ENCODE measurements at places on chromosomes 2 and 18.

DNA sequence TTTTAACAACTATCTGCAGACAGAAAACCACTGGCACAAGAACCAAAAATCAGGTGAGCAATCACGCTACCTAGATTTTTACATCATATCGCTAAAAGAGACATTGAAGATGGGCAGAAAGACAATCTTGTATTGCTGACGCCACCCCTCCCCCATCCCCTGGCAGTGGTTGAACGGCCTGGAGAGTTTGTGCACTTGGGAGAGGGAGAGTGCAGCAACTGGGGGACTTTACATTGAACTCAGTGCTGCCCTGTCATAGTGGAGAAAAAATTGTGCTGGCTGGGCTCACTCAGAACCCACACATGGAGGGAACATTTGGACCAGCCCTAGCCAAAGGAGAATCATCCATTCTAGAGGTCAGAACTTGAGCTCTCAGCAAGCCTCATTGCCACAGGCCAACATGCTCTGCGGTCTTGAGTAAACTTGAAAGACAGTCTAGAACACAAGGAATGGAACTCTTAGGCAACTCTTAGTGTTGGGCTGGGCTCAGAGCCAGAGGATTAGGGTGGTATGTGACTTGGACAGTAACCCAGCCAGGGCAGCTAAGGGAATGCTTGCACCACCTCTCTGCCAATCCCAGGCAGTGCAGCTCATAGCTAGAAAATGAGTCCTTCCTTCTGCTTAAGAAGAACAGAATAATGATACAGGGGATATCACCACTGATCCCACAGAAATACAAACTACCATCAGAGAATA lies 220.0 kb upstream of the CYP26B1 start:
- DNase-seq: no peak

DNA sequence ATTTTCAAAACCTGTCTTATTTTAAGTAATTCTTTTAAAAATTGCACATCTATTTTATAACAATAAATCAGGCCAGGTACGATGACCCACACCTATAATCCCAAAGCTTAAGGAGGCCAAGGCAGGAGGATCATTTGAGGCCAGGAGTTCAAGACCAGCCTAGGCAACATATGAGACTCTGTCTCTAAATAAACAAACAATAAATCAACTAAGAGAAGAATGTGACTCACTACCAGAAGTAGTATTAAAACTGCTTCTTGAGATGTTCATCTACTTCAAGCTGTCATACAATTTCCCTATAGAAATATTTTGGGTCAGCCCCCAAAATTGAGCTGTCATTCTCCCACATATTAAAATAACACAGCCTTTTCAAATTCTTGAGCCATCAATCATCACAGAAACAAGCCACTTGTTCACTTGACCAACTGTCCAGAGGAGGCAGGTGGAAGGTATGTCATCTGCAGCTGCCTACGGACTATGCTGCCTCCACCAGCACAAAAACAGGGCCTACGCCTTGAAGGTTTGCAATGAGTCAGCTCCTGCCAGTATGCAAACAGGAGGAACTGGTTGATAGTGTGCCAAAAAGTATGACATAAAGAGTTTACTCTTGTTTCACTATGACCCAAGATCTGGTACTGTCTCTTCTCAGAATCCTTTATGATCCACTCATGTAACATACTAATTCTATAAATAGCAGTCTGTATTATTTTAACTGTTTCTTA lies 33.6 kb downstream of the KIDINS220 start:
- DNase-seq: peak; percentile 33

GRCh38 chr2:167869200-167869599 lies 378.2 kb downstream of the STK39 start:
- no peak for DNase-seq

DNA sequence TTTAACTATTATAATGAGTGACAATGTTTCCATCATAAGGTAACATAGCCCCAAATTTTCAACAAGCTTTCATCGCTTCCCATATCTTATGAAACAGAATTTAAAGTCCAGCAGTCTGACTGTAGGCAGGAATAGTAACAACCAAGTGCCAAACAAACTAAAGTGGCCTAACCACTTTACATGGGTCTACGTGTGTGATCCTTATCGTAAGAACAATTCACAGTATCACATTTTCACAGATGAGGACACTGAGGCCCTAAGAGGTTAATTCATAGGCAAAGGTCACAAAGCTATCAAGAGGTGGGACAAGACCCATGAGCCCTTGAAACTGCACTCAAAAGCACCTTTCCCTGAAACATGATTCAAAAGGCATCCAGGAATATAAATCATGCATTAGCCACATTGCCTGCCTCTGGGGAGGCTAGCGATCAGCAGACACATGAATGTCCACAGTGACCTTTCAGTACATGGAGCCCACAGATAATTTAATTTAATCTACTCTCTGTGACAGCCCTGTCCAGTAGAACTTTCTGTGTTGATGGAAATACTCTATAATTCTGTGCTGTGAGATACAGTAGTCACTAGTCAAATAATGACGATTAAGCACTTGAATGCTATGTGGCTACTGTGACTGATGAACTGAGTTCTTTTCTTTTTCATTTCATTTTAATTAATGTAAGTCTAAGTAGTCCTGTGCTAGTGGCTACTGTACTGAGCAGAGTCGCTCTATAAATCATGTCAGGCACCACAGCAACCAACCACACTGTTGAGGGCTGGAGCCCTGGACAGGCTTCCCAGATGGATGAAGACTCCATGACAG lies 30.3 kb downstream of the KIDINS220 start:
- DNase-seq: no peak

DNA sequence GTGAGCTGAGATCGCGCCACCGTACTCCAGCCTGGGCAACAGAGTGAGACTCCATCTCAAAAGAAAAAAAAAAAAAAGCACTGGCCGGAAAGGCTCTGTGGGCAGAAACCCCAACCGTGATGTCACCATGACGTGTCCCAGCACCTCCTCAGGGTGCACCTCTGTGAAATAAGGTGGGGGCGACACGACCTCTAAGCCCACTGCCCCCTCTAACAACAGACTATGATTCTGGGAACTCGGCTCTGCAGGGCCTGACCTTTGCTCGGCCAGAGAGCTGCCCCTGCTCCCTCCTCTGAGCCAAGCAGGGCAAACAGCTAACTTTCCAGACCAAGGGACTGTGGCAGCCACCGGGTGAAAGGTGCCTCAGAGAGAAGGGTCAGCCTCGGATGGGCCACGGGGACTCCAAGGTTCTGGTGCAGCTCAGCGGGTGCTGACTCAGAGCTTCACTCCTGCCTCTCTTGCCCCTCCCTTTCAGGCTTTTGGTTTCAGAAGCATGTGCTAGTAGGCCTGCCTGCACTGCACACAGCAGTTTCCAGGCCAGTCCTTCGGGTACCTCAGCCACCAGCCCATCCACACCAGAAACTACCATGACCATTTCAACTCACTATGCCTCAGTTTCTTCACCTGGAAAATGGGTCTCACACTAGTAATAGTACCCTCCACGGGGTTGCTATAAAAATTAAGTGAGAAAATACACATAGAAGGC lies 8.0 kb downstream of the TMBIM1 start:
- peak; percentile 60 for DNase-seq

GRCh38 chr2:72694715-72695496 lies 130.9 kb downstream of the EXOC6B start:
- DNase-seq: no peak

DNA sequence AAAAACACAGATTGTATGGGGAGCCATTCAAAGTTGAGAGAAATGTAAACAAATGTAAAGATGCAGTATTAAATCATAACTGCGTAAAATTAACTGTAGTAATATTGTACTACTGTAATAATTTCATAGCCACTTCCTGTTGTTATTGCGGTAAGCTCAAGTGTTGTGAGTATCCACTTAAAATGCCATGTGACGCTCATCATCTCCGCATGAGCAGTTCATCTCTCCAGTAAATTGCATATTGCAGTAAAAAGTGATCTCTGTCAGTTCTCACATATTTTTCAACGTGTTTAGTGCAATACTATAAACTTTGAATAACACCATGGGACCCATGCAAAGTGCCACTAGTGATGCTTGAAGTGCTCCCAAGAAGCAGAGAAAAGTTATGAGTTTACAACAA lies 41.8 kb upstream of the SP3 start:
- DNase-seq: no peak

GRCh38 chr2:567865-568638 lies 109.2 kb downstream of the TMEM18 start:
- no peak for DNase-seq

DNA sequence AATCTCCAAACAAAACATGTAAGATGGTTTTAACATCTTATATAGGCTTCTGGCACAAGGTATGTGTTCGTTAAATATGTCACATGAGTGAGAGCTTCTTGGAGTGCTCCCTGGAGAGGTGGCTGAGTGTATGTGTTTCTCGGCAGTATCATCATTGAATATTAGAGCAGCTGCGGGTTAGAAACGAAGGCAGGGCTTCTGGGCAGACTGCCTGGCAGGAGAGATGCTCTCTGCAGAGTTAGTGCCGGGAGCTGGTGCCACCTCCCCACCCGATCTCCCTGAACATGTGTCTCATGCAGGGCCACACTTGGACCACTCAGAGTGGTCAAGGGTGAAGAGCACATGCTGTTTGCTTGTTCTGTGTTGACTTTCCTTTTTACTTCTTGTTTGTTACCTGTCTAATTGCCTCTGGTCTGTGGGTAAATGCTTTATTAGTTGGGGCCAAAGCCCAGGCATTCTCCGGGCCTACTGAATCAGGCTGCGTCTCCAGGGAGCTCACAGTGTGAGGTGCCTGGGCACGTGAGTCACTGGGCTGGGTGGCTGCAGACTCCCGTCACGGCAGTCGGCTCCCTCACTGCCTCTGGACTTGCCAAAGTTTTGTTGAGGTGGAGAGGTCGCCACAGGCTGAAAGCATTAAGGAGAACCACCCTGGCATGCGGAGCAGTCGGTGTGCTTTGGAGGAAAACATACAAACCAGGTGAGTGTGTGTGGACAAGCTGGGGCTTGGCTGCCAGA lies 246.6 kb downstream of the FHOD3 start:
- no peak for DNase-seq

DNA sequence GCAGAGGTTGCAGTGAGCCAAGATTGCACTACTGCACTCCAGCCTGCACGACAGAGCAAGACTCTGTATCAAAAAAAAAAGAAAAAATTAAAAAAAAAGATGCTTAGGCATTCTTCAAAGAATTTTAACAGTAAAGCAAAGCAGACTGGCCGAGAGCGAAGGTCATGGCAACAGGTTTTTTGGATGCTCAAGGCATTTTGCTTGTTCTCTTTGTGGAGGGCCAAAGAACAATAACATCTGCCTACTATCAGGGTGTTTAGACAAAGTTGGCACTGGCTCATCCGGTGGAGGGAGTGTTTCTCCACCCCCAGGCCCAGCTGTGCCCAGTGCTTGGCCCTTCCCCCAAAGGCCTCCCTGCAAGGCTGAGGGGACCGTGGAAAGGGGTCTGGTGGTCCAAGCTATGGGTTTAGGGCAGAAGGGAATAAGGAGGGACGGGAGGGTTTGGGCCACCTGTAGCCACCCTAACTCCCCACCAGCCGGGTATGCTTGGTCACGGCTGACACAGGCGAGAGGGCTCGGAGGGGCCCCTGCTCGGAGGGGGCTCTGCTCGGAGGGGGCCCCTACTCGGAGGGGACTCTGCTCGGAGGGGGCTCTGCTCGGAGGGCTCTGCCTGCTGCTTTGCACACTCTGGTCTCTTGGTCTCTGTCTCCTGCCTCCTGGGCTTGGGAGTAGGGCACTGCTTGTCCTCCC lies 26.7 kb upstream of the ALLC start:
- no peak for DNase-seq

DNA sequence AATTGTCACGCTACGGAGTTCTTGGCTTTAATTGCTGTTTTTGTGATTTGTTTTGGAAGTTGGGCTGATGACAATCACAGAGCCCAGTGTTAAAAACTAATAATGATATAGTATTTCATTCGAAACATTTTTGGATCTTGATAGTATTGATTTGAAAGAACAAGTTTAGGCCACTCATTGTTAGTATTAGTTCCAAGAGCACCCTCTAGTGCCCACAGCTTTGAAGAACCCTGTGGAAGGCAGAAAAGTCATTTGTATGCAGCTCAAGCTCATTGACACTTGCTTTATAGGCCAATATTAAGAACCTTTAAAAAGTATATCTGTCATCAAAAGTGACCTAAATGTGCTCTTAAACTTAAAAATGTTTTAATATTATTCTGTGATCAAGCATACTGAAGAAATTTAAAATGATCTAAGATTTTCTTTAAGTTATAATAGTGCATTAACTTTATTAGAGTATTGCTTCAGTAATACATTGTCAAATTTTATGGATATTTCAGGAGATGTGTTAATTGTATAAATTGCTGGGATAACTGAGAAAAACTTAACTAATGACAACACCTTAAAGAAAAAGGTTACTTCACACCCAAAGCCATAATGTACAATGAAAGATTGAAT lies 191.0 kb downstream of the GRB14 start:
- DNase-seq: no peak

DNA sequence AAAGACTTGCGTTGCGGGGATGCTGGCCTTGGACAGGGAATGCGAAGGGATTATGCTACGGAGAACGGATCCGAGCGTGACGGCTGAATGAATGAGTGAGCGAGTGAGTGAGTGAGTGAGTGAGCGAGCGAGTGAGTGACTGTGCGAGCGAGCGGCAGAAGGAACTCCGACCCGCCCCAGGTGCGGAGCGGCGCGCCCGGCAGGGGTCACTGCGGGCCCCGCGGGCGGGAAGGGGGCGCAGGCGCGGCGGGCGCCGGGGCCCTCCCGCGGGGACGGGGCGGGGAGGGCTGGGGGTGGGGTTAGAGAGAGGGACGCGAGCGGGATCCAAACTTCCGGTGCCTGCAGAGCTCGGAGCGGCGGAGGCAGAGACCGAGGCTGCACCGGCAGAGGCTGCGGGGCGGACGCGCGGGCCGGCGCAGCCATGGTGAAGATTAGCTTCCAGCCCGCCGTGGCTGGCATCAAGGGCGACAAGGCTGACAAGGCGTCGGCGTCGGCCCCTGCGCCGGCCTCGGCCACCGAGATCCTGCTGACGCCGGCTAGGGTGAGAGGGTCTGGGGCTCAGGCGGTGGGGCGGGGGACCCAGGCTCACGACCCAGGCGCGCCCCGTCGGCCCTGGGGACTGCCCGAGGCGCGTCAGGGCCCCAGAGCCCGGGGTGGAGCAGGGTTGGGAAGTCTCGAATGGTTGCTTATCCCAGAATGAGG lies at the start of gene ITM2C:
Gene ITM2C, plus strand, starts transcription at position 338 of the 702 bp plus-strand sequence. Its CDS starts 84 bp downstream, at position 422.
- DNase-seq: peak; percentile 78

- DNase-seq: no peak
Observed at GRCh38 chr2:241854342-241855244, 4.1 kb downstream of the PDCD1 start.

GRCh38 chr18:44855681-44856080 lies 175.0 kb downstream of the SETBP1 start:
- DNase-seq: no peak
